ENCODE measurements at places on chromosomes 13 and 19.

DNA sequence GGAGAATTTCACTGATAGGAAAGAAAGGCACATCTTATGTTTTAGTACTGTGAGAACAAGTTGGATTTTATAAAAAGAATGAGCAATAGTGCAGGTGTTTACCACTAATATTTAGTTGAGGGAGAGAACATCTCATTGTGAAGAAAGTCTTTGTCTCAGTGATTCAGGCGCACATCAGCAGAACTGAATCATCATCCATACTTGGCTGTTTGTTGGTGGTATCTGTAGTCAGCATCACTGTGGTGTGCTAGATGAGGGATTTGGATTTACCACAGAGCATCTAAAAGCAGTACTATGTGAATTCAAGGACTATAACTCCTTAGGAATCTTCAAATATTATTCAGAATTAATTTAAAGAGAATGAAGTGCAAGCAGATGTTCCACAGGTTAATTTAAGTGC lies 1380.5 kb upstream of the ATXN8OS start:
- no peak for DNase-seq

DNA sequence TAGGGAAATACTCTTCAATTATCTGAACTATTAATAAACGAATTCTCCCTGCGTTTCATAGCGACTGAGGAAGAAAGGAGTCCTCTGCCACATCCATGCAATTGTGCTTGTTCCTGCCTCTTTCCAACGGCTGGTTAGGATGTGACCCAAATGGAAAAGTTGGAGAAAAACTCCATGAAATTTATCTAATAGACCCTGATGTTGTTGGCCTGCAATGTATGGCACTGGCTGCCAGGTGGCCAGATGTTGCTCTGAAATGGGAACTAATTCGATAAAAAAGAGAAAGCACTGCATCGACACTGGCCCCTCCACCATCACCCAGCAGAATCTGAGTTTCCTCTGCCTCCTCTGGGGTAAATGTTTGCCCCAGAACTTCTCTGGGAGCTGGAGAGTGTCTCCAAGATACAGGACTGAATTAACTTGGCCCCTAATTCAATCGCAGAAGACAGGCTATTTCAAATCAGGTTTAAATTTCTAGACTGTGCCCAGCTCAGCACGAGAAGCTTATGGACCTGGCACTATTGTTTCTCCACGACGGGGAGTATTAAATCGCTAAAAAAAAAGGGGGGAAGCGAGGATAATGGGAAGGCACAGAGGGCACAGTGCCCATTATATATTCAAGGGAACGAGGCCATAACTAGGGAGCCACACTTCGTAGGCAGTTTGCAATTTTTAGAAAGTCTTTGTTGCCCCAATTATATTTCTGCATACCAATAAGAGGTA lies 103.9 kb downstream of the ZIC5 start:
- DNase-seq, result no peak

GRCh38 chr19:40621966-40622772 lies 21.0 kb downstream of the LTBP4 start:
- DNase-seq, result no peak

DNA sequence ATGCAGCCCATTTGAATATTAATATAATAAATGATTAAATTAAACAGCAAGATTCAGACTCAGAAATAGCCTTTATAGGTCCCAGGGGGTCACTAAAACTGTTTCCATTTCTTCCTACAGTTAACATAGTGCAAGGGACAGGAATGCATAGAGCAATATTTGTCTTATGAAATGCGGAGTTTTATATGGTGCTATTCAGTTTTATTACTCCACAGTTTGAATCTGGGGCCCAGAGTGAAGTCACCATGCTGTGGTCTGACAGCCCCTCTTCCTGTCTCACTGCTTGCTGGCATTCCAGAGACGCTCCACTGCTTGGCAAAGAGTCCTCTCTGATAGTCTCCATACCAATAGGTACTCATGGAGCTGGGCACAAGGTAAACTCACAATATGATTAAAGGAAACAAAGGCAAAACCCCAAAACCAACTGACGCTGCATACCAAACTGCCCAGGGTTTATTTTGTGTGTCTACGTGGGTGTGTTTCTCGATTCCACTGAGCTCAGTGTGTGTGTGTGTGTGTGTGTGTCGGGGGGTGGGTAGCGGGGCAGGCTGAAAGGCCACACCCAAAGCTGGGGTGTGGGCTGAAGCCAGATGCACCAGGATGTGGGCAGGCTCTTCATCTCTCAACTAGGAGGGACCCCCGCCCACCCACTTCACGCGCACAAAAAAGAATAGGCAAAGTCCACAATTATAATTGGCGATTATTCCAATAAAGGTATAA lies 277.9 kb downstream of the TSHZ3 start:
- DNase-seq, result no peak

DNA sequence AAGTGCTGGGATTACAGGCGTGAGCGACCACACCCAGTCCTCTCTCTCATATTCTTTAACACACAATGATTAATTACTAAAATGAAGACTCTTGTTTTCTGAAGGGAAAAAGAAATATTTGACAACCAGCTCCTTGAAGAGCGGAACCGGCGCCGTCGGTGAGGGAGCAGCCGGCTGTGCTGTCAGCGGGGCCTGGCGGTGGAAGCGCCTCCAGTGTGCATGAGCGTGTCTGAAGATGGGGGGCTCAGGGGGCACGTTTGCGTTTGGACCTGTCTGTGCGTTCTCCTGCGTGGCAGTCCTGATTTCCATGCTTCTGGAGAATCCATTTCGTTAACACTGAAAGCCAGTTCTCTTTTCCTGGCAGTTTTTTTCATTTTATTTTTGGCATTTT lies 7.3 kb upstream of the NDUFS7 start:
- no peak for DNase-seq

GRCh38 chr13:46953331-46953730 lies 56.5 kb upstream of the HTR2A start:
- DNase-seq, result no peak

- no peak for DNase-seq
Observed at GRCh38 chr13:65112531-65112941, 2117.6 kb downstream of the PCDH9 start.

GRCh38 chr19:1513499-1514294 lies 878 bp upstream of the ADAMTSL5 start:
- no peak for DNase-seq

- DNase-seq, result no peak
Observed at GRCh38 chr19:35959040-35959967, 23.1 kb downstream of the LRFN3 start.

- DNase-seq, result no peak
Observed at GRCh38 chr13:110415669-110416068, 108.6 kb downstream of the COL4A2 start.

DNA sequence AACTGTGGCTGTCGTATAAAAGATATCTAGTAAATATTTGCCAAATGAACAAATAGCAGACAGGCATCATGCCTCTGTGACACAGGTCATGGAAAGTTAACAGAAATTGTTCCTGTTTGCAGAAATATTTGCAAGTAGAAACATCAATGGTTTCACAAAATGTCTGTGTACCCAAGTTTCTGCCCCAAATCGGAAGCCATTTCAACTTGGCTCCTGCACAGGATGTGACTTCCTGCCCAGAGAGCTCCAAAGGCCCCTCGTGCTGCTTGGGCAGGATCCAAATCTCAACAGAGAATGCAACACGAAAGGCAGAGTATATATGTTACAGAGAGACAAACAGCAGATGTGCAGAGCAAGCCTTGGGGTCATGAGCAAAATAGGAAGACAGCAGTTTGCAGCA lies 95.5 kb upstream of the SERP2 start:
- DNase-seq, result no peak

- no peak for DNase-seq
Observed at GRCh38 chr19:2365201-2365970, 5.3 kb downstream of the TMPRSS9 start.

GRCh38 chr19:41984961-41985360 lies 9.1 kb downstream of the ATP1A3 start:
- DNase-seq, result no peak
